ENCODE measurements at places on chromosomes 6 and 20.
A peak's percentile ranks its signal among the peaks of the same experiment; 100 is the strongest.

- DNase-seq = no peak
Measured at GRCh38 chr20:77231-77630, 10.2 kb upstream of the DEFB125 start.

- peak; percentile 9 for DNase-seq
Measured at GRCh38 chr20:17621229-17621968, 51.5 kb downstream of the DSTN start.

- no peak for DNase-seq
Measured at GRCh38 chr20:60224914-60225313, 266.7 kb downstream of the CDH26 start.

DNA sequence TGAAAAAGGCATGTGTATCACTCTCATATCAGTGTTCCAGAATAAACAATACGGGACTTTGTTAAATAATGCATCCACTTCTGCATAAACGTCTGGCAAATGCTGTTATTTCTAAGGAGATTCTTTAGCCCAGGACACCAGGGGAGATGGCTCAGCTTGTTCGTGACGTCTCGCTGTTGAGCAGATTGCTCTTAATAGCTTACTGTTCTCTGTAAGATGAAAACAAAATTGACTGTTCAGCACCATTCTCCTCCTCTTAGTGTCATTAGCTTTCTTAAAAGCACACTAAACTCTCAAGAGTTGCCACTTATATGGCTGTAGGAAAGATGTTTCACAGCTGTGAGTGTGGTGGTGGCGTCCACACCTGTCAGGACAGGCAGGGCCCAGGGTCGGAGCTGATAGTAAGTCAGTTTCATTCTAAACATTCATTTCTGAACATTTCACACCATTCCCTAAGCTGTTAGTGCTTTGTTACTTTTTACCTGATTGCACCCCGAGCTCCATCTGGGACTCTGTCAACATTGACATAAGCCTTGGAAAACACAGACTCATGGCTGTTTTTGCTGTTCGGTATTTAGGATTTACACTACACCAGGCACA lies 132.1 kb downstream of the ZDHHC14 start:
- no peak for DNase-seq

- DNase-seq = no peak
Measured at GRCh38 chr6:40770794-40771193, 183.6 kb upstream of the LRFN2 start.

DNA sequence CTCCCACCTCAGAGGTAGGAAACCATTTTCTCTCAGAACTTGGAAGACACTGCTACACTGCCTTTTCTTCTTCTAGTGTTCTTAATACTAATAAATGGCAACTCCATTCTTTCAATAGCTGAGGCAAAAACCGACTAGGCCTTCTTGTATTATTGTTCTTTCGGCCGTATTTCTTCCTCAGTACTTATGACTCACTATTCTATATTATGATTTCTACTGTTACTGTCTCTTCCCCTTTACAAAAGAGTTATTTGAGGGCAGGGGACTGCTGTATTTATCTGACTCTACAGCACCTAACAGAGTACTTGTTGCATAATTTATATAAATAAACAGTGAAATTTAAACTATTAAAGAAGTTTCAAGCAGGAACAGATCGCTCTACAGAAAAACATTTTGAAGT lies 3.1 kb downstream of the DNAAF9 start:
- DNase-seq = no peak

- no peak for DNase-seq
Measured at GRCh38 chr6:121522265-121522664, 86.8 kb downstream of the GJA1 start.

DNA sequence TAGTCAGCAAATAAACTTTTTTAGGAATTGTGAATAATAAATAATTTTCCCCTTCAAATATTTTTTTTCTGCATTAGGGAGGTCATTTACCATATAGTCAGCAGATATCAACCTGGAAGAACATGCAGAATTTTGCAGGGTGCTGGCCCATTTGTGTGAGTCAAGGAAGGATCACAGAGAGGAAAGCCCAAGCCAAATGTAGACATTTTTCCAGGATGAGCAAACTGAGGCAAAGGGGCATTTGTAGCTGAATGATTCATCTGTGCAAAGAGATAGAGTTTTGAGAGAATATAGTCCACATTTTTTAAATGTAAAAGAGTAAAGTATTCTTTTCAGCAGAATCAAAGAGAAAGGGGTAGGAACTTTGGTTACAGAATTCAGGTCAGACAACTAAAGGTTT lies 555.5 kb upstream of the MARCKS start:
- no peak for DNase-seq

GRCh38 chr6:122130026-122130348 lies 269.5 kb upstream of the HSF2 start:
- no peak for DNase-seq

- no peak for DNase-seq
Measured at GRCh38 chr6:132067286-132067685, 116.1 kb upstream of the CCN2 start.

DNA sequence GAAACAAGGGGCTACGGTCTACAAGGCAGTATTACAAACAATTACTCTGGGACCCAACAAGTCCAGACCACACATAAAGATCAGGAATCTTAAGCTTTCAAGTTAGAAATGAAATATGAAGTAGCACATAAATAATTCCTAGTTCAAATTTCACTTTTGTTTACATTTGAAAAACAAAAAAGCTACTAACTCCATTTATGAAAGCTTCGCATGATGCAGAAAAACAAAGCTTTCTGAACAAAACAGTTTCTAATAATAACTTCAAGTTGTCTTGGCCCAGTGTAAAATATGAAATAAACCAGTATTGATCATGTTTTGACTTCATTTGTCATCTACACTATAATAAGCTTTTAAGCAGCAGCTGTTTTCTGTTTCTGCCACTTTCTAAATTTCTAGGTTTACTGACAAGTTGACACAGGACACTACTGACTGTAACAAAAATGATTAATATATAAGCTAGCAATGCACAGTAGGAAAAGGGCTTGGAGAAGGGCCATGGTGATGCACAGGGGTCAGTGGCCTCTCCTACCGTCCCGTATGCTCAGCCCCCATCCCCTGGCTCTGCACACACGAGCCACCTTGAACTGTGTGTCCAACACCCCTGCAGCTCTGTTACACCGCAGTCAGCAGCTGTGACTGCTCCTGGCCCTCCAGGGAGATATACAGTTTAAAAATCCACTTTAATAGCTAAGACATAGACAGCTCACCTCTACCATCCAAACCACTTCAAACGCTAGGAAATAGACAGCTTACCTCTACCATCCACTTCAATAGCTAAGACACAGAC lies 13.3 kb upstream of the RAB22A start:
- DNase-seq = no peak

- peak; percentile 28 for DNase-seq
Measured at GRCh38 chr6:22828179-22829062, 259.1 kb downstream of the HDGFL1 start.

- no peak for DNase-seq
Measured at GRCh38 chr20:2320813-2321658, 25.2 kb downstream of the TGM3 start.

DNA sequence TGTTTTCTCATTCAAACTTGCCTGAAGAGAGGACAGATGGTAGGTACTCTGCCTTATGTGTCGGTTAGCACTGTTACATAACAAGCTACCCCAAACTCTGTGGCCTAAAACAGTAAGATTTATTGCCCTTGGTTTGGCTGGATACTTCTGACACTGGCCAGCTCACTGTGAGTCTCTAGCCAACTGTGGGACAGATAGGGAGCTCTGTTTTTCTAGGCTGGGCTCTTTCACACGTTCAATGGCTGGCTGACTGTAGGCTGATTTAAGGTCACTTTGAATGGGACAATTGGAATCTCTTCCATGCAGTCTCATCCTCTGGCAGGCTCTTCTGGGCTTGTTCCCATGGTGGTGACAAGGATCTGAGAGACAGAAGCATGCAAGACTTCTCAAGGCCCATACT lies 39.4 kb upstream of the JAG1 start:
- DNase-seq = no peak

DNA sequence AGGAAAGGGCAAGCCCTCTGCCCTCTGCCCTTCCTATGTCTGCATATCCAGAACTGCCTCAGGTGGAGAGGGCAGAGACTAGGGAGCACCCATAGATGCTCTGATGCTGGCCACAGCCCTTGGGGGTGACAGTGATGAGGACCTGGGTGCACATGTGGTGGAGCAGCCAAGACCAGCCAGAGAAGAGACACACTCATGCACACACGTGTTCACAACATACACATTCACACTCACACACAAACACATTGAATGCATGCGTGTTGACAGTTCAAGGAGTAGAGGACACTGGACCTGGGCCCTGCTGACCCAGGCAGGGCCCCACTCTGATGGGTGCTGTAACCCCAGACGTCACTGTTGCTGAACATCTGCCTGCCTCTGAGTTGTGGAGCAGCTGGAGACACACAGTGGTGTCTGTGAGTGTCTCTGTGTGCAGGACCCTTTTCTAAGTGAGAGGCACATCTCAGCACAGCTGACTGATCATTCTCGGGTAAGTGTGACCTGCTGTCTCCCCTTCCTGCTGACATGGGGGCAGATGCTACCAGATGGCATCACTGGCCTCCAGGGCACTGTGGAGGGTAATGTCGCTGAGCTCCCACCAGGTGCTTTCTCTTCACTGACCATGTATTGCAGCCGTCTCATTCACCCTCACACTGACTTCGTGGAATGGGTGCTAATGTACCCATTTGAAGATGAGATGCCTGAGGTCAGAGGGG lies 30.1 kb upstream of the MAS1L start:
- DNase-seq = no peak

GRCh38 chr20:16158976-16159286 lies 414.3 kb downstream of the KIF16B start:
- no peak for DNase-seq

- no peak for DNase-seq
Measured at GRCh38 chr6:134840086-134840867, 109.6 kb downstream of the ALDH8A1 start.

DNA sequence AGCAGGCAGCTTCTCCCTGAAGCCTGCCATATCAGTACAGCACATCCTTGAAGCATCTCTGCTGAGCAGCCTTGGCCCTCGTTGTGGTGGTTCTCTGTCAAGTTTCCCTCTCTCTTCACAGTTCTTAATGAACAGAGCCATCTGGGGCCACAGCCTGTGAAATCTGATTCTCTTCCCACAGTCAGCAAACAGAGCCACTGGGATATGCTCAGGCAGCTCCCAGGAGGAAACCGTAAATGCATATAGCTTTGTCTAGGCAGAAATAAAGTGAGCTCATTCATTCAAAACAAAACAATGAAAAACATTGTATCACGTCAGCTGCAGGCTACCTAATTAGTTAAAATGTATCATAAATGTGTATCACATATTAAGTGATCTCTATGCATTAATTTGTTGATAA lies 80.3 kb downstream of the TBC1D7 start:
- DNase-seq = no peak

- DNase-seq = peak; percentile 89
Measured at GRCh38 chr20:57381596-57382503, 9.3 kb upstream of the RBM38 start.

DNA sequence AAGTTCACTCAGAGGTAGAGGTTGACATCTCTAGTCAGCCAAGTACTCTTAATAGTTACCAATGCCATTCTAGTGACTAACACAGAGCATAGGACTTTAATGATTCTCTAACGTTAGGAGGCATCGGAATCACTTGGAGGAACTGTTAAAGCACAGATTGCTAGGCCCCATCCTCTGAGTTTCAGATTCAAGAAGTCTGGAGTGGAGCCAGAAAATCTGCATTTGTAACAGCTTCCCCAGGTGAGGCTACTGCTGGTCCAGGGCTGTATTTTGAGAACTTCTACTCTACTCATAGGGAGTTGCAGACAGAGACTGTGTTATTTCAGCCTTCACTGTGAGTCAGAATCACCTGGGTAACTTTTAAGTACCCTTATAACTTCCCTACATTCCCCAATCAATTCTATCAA lies 5.7 kb downstream of the LMBRD1 start:
- DNase-seq = no peak

DNA sequence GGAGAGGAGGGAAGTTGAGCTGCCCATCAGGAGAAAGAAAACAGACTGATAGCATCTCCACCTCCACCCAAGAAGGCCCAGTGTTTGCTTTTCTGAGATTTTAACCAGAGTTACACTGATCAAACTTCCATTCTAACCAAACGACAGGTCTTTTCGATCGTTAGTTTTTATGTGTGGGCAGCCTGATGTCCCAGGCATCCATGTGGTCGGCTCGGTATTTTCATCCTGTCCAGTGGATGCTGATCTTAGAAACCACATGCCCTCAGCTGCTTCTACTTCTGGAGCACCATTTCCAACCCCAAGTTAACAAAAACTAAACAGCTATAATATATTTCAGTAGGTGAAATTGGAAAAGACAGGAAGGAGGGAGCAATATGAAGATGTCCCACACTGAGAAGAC lies 536.8 kb upstream of the JAG1 start:
- no peak for DNase-seq

- DNase-seq = peak; percentile 6
Measured at GRCh38 chr20:39338469-39339376, 376.6 kb downstream of the DHX35 start.

DNA sequence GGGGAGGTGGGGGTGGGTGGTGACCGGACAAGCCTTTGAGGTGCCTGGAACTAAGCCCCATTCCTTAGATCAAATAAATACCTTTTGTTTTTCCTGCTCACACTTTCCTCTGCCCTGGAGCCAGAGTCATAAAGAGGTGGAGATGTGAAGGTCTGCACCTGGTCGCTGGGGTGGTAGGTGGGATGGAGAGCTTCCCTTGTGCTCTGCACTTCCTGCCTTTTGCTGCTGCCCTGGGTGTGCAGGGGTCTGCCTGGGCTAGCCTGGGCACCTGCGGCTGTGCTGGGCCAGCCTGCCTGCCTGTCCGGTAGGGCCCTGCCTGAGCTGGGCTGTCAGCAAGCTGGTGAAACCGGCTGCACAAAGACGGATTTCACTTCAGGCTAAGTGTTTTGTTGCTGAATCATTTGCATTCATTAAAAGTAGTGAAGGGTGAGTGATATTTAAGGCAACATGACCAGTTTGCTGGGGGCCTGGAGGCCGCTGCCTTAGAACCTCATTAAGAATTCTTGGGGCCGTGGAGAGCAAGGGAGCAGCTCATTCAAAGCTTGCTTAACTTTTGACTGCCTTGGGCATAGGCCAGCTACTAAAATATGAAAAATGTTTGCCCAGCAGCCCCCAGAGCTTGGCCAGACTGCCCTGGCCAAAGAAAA lies 20.5 kb downstream of the PTK7 start:
- no peak for DNase-seq

DNA sequence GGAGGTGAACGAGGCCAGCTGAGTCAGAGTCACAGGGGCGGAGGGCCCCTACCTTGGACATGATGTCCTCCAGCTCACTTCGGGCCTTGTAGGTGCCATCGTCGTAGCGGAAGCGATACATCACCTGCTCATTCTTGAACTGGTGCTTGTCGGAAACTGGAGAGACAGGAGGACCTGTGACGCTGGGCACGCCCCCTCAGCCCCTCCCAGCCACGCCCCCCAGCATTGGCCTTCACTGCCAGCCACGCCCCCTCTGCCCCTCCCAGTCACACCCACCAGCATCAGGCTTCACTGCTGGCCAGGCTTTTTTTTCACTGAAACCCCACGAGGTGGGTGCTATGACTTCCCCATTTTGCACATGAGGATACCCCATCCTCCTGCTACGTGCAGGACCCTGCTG lies 148.2 kb downstream of the PREX1 start:
- no peak for DNase-seq

GRCh38 chr6:50278663-50279062 lies 228.9 kb upstream of the DEFB112 start:
- DNase-seq = no peak

GRCh38 chr6:105691081-105691480 lies 288.2 kb upstream of the PREP start:
- no peak for DNase-seq

GRCh38 chr20:46213946-46214823 lies 94.1 kb downstream of the CDH22 start:
- no peak for DNase-seq
